ENCODE measurements at places on chromosomes 6 and 20.

GRCh38 chr6:63346217-63346835, 26.5 kb upstream of the LGSN start:
- DNase-seq = no peak

GRCh38 chr6:138520463-138520862, 21.2 kb upstream of the NHSL1 start:
- no peak for DNase-seq

GRCh38 chr6:63307581-63308246, 12.1 kb downstream of the LGSN start:
- no peak for DNase-seq

- no peak for DNase-seq
These were observed 564.8 kb downstream of the RFPL4B start for GRCh38 chr6:112911959-112912358.

DNA sequence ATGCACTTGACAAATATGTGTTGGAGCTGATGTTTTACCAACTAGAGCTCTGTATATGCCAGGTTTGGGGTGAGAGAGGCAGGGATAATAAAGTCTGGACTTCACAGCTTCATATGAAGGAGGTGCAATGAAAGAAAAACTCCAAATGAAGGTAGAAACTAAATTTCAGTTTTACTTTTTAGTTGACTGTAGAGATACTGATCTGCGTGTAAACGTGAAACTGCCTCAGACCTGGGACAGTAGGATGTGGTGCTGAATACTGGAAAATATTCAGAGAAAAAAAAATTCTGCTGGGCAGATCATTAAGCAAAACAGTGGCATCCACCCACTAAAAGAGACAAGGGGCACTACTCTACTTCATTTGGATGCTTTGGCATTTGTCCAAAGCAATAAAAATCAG, 94.5 kb downstream of the BACH2 start:
- DNase-seq = no peak

GRCh38 chr6:99232056-99232455, 117.4 kb downstream of the FAXC start:
- DNase-seq = no peak

DNA sequence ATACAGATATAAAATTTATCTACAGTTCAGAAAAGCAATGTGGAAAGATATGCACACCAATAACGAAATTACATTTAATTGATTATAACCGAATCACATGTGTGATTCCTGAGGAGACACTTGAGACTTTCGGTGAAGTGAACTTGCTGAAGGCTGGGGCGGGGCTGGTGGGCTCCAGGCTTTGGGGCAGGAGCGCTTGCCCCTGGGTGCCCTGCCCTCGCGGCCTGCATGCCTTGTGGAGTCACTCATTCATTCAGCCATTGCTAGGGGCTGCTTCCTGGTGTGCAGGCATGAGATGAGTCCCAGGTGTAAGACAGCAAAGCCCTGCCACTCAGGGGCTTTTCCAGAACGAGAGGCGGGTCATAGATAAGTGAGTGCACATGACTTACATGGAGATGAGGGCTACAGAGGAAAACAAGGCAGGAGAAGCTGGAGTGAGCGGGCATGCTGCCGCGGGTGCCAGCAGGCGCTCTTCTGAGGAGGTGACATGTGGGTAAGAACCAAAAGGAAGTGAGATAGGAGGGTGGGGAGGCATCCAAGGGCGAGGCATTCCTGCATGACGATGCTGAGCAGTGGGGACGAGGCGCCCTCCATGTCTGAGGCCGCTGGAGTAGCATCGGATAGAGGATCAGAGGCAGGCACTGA, 88.7 kb downstream of the BMP7 start:
- DNase-seq = no peak

DNA sequence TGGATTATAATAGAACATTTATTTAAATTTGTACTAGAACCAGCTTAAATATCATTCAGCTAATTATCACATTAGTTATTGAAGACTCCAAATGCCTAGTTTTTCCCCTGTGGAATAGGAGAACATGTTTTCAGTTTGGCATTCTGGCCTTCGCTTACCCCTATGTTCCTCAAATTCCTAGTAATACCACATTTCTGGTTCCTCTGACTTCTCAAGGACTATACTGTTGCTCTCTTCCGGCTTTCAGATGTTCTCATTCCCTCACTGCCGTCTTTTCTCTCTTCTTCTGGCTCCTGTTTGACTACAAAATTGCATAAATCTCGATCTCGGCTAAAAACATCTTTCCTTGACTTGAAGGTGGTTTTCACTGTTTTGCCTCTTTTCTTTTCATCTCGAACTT, 71.8 kb upstream of the KHDRBS2 start:
- no peak for DNase-seq

DNA sequence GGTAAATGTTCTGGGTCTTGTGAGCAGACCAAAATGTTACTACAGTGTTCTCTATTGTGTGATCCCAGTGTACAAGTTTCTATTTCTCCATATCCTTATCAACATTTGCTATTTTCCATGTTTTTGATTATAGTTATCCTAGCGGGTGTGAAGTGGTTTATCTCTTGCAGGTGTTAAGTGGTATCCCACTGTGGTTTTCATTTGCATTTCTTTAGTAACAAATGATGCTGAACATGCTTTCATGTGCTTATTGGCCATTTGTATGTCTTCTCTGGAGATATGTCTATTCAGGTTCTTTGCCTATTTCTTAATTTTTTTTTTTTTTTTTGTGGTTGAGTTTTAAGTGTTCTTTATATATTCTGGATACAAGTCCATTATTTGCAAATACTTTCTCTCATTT, 35.5 kb downstream of the NSFL1C start:
- no peak for DNase-seq

DNA sequence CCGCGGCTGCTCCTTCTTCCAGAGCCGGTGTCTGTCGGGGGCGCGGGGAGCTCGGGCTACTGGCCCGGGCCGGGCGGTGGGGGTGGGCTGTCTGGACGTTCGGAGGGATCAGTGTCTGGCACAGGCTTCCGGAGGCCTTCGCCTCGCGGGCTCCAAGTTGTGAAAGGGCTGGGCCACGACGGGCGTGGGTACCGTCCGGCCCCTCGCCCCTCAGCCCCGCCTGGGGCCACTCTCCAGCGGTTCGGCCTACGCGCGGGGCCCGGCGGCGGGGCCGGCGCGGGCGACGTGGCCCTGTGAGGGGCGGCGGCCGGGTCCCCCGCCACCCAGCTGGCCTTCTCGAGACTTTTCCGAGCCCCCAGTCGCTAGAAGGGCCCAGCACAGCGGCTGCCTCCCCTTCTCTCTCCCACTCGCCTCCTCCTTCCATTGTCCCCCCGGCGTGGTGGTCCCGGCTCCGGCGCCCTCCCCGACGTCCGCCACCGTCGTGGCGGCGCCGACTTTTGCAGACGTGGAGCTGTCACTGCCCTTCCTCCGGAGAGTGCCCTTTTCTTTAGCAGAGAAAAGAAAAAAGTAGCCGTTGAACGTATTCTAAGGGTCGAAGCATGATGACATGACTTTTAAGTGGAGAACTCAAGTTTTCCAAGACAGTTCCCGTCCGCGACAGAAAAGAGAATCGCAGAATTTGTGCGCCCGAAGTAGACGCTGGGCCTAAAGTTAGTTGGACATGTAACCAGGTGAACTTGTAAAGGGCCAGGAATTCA, 571 bp downstream of the ITCH start:
- DNase-seq = no peak

DNA sequence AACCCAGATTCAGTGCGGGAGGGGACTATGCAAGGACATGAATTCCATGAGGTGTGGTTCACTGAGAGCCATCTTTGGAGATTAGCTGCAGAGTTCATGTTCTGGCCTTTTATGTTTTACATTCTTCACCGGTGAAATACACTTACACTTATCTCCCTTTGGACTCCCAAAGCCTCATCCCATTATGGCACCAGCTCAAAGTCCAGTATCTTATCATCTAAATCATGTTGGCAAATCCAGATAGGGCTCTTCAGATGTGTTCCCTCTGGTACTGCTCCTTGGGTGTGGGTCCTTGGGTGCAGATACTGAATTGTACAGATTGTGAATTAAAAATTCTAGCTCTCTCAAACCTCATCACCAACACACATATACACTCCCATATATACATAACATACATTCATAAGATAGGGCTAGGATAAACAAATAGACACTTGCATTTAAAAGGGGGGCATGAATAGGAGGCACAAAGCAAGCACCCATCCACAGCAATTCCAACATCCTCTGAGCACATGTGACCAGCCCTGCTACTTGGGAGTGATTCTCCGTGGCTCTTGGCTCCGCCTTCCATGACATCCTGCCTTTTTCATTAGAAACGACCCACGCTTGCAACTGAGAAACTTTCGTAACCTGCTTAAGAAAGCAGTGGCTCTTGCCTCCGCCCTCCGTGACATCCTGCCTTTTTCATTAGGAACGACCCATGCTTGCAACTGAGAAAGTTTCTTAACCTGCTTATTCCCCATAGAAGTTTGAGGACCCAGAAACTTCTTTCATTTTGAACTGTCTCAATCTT, 53.6 kb upstream of the LRRC1 start:
- DNase-seq = no peak
